ENCODE measurements at places on chromosomes 7 and 10. TPM values are rescaled to one million over a fixed set of nuclear protein-coding genes. Genes with fewer than 3 reads are reported as not detected.

Gene CDHR3
- total RNA-seq = 4.0 TPM

Gene NPY4R
- not detected for total RNA-seq

Gene PRSS37
- total RNA-seq = not detected

Gene FAM13C
- total RNA-seq = 0.50 TPM

Gene HYAL4
- not detected for total RNA-seq

Gene DHTKD1
- total RNA-seq = 26.7 TPM

Gene C10orf143
- 0.44 TPM for total RNA-seq

Gene PCLO
- total RNA-seq = 4.9 TPM

Gene TUBB8
- not detected for total RNA-seq

Gene CFAP58
- 1.00 TPM for total RNA-seq

Gene IL6
- 0.55 TPM for total RNA-seq

Gene DPYSL4
- 2.3 TPM for total RNA-seq

Gene COL13A1
- total RNA-seq = 35.9 TPM

Gene SPAG6
- 0.11 TPM for total RNA-seq

Gene ZNF22
- 14.9 TPM for total RNA-seq

Gene GIMAP8
- under 0.01 TPM for total RNA-seq

Gene SLC13A1
- total RNA-seq = not detected

Gene STARD3NL
- 108 TPM for total RNA-seq

Gene CTAGE8
- total RNA-seq = 0.44 TPM

Gene CELF2
- total RNA-seq = 11.5 TPM

Gene TTYH3
- total RNA-seq = 36.5 TPM

Gene CPA2
- not detected for total RNA-seq

Gene IGFBP3
- 33.4 TPM for total RNA-seq

Gene CPA1
- total RNA-seq = not detected

Gene PHYH
- total RNA-seq = 18.9 TPM

Gene CALCR
- not detected for total RNA-seq

Gene WDR37
- 14.6 TPM for total RNA-seq

Gene GIMAP1
- under 0.01 TPM for total RNA-seq

Gene PLPP4
- total RNA-seq = 0.62 TPM

Gene MYOZ1
- total RNA-seq = not detected

Gene GCK
- 0.62 TPM for total RNA-seq

Gene FOXP2
- total RNA-seq = 6.6 TPM

Gene ARHGEF35
- 2.1 TPM for total RNA-seq

Gene CRYGN
- 0.25 TPM for total RNA-seq

Gene KIF20B
- total RNA-seq = 14.6 TPM

Gene HMX3
- total RNA-seq = not detected

Gene STAG3
- total RNA-seq = 1.00 TPM

Gene TSPAN12
- total RNA-seq = 1.2 TPM

Gene TWIST1
- total RNA-seq = 51.1 TPM

Gene PIK3CG
- total RNA-seq = not detected

Gene PPP1R3C
- total RNA-seq = 45.8 TPM

Gene TMEM229A
- total RNA-seq = not detected
